Esophagus muscularis mucosa (tissue), 4 donors: ENCODE measurements at places on chromosomes 16 and 17. TPM values are rescaled to one million over a fixed set of nuclear protein-coding genes. Genes with fewer than 3 reads are reported as not detected.

DNA sequence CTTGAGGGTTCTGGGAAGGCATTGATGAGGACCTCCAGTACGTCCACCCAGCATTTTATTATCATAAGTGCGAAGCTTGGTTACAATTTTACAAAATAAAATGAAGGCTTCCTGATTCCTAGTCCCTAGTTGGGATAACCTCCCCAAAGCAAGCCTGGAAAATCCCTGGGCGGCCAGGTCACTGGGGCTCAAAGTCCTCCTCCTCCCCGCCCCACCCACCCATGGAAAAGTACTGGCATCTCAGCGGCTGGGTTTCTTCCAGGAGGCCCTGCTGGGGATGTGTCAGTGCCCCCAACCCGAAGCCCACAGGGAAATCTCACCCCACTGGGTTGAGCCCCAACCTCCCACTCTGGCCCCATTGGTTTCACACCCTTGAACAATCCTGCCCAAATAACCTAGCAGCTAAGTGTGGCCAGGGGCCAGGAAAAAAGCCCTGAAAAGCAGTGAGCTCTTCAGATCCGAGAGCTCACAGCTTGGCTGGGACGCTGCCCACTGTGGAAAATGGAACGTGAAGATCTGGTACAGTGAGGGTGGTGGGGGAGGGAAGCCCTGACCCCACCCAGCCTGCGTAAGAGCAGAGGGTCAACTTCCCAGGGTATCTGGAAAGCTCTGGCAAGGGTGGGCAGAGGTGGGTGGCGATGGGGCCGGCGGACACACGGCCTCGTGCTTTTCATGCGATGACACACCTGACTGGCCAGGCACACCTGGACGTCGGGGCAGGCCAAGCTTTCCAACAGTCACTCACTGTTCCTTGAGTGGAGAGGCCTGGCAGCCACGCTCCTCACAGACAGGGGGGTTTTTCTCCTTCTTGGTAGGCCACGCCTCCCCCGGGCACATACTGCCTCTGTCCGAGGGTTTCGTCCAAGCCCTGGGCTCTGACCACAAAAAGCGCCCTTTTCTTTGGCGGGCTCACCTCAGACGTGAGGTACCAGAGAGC, 324.5 kb downstream of the SOX9 start:
- DNase-seq: no peak
- H3K27me3 ChIP-seq: peaks cover 8% of the 10 kb centered on the region
- H3K4me1 ChIP-seq: no peaks in the 10 kb centered on the region
- H3K27ac ChIP-seq: no peak overlapping the region

GRCh38 chr17:78362671-78363070, 2.8 kb upstream of the SOCS3 start:
- H3K36me3 ChIP-seq: peaks cover 9% of the 10 kb centered on the region
- H3K27ac ChIP-seq: no peak overlapping the region
- H3K4me3 ChIP-seq: no peak overlapping the region
- DNase-seq: no peak

The GAS2L2 gene
- total RNA-seq: 0.80 TPM

The HIC1 gene
- total RNA-seq: 56.5 TPM

The TXNL4B gene
- 6.3 TPM for total RNA-seq

The COQ9 gene
- 115 TPM for total RNA-seq

The SHCBP1 gene
- 0.29 TPM for total RNA-seq
